ENCODE measurements at places on chromosomes 3 and 15.
A peak's percentile ranks its signal among the peaks of the same experiment; 100 is the strongest.

- no peak for DNase-seq
These were observed 1169.1 kb upstream of the EPHA6 start for GRCh38 chr3:95645291-95645690.

DNA sequence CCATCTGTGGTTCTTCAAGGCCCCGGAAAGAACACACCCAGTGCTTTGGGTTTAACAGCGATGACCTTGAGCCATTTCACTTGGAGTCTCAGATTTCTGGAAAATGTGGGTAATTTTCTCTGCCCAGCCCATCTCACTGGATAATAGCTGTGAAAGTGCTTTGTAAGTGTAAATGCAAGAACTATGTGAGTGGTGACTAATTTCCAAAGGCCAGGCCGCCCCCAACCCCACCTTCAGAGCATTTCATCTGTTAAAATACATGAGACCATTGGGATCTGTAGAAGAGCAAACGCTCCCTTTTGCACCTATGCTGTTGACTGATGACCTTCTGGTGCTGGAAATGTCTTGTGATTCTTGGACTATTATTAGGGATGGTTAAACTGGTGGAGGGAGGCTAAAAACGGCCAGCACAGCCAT, 196.8 kb upstream of the LPP start:
- no peak for DNase-seq

GRCh38 chr3:50495609-50496423, 7.6 kb downstream of the CACNA2D2 start:
- DNase-seq, result no peak

DNA sequence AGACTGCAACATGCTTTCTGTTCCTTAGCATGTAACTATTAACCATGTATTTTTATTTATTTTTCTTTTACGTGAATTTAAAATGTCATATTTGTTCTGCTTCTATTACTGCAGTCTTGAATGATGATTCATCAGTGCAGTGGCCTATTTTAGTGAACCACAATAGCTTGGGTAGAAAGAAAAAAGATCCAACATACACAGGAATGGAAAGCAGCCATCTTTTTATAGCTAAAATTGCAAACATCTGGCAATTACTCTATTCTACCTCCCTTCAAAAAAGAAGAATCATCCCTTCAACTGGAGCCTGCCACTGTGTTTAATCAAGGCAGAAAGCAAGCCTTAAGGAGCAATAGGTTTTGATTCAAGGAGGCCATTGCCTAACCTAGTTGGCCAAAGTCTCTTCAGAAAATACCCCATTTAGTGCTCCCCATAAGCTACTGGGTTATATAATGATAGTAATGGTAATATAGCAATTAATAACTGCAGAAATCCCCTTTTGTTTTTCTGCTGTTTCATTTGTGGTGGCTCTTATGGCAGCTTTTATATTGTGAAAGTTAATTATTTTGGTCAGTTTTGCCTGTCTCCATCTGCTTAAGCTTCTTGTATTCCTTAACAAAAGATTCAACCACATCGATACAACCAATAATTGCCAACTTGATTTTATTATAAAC, 267.3 kb downstream of the LPP start:
- DNase-seq, result peak; percentile 95

DNA sequence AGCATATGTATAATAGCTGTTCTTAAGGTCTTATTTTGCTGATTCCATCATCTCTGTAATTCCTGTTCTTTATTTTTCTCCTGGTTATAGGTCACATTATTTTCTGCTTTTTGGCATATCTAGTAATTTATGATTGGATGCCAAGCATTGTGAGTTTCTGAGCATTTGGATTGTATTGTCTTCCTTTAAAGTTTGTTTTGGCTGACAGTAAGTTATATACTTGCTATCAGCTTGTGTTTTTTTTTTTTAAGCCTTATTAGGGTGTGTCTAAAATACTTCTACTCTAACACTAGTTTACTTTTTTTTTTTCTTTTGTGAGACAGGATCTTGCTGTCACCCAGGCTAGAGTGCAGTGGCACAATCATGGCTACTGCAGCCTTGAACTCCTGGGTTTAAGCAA, 10.1 kb downstream of the MKRN2 start:
- no peak for DNase-seq

DNA sequence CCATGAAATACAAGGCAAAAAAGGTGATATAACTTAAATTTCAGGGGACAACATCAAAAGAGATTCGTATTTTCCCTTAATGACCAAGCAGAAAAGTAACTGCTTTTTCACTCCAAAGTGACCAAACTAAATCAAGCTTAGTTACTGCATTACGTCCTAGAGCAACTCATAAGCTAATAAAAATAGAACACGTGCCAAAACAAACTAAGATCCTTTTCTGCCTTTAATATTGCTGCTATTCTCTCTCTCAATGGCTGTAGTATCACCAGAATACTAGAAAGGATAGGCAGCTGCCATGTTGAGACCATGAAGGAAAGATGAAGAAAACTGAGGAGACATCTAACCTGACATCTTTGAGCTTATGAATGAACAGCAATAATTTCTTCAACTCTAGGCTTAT, 43.3 kb downstream of the UBXN7 start:
- no peak for DNase-seq

DNA sequence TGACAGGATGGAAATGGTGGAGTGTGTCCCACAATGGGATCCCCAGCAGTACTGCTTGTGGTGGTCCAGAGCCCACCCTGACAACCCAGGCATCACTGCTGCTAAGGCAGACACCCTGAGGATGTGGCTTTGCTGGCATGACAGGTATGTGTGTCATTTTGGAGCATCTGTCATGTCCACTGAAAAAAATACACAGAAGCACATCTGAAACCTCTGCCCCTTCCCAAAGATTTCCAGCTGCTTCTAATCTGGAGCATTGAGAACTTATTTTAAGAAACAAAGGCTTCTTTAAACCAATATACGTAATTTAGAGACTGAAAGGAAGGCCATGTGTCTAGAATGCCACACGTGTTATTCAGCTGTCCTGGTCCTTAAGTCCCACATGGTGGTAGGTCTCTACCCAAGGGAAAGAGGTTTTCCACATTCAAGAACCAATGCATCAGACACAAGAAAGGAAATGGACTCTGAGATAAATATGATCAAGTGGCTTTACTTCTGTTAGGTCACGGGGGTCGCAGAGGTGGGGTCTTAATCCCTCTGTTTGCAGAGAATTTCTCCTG, 88.3 kb downstream of the PDZRN3 start:
- DNase-seq, result peak; percentile 22

- no peak for DNase-seq
These were observed 756.4 kb upstream of the NR2F2 start for GRCh38 chr15:95574053-95574452.

- DNase-seq, result peak; percentile 11
These were observed 524.1 kb upstream of the CFAP20DC start for GRCh38 chr3:59573911-59574310.

- no peak for DNase-seq
These were observed 58.0 kb downstream of the CHAC1 start for GRCh38 chr15:41011055-41011815.

DNA sequence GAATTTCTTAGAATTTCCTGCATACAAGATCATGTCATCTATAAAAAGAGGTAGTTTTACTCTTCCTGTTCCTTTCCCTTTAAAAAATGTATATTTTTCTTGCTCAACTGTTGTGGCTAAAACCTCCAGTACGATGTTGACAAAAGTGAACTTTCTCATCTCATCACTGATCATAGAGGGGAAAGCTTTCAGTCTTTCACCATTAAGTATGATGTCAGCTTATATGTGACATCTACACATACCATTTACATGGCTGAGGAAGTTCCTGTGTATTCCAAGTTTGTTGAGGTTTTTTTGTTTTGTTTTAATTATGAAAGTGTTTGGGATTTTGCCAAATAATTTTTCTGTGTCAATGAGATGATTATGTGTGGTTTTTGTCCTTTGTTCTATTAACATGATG, 173.6 kb downstream of the PLD1 start:
- no peak for DNase-seq

DNA sequence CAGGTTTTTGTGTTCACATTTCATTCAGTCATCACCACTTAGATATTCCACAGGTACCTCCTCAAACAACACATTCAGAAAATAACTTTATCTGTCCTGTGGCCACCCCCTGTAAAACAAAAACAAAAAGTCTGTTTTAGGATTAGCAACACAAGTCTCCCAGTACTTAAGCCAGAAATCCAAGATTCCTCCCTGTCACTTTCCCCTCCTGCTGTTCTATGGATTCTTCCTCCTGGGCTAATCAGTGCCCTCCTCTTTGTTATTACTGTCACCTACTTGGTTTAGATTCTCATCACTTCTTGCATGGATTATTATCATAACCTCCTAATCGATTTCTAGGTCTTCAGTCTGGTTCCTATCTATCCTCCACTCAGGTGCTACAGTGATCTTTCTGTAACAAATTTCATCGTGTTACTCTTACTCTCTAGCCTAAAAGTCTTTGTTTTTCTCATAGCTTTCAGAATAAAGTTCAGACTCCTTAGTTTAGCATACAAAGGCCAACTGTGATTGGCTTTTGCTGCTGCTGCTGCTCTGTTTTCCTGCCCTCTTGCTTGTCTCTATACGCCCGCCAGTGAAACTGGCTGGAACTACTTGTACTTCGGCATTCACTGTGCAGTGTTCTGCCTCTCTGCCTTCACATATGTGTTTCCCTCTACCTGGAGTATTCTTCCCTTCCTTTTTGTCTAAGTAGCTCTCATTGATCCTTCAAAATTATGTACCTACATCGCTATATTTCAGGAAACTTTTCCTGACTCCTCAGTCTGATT, 32.2 kb downstream of the PPP2R3A start:
- no peak for DNase-seq

DNA sequence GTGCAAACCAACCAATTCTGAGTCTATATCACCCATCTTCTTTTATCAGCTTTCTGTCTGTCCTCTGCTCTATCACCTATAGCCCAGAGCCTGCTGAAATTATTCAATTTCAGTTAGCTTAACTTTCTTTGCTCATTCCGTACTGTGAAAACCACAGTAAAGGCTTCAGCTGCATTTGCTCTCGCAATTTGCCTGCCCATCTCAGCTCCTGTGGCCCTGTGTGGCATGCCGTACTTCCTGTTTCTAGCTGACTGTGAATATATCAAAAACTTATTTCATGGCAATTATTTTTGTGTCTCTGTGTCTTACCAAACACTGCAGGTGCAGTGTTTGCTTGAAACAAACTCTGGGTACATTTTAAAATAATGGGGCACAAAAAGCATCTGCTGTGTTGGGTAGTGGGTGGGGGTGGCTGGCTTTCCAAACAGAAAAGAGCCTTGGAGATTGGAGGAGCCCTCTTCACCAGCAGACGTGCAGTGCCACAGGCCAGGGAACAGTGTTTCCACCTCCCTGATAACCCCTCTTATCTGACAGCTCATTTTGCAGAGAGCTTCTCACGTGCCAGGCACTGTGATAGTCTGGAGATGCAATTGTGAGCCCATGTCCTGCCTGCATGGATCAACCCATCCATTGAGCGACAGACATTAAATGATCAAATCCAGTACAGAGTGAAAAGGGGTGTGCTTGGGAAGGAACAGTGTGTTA, 45.2 kb downstream of the GASK1A start:
- no peak for DNase-seq

- peak; percentile 2 for DNase-seq
These were observed 199.2 kb downstream of the BCHE start for GRCh38 chr3:165638034-165638433.

DNA sequence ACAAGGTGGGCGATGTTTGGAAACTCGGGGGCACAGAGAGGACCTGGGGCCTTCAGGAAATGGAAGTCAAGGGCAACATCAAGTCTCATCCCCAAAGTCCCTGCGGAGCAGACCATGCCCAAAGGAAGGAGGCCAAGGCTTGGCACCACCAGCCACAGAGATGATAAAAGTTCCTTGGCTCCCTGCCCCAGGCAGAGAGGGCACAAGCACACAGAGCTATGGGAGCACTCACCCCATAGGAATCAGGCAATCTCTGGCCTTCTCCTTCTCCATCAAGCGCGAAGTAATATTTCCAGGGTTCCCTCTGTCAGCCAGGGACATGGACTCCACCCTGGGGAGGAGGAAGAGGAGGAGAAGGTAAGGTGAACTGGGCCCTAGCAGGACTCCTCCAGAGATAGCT, 7.9 kb downstream of the ACAA1 start:
- DNase-seq, result no peak

DNA sequence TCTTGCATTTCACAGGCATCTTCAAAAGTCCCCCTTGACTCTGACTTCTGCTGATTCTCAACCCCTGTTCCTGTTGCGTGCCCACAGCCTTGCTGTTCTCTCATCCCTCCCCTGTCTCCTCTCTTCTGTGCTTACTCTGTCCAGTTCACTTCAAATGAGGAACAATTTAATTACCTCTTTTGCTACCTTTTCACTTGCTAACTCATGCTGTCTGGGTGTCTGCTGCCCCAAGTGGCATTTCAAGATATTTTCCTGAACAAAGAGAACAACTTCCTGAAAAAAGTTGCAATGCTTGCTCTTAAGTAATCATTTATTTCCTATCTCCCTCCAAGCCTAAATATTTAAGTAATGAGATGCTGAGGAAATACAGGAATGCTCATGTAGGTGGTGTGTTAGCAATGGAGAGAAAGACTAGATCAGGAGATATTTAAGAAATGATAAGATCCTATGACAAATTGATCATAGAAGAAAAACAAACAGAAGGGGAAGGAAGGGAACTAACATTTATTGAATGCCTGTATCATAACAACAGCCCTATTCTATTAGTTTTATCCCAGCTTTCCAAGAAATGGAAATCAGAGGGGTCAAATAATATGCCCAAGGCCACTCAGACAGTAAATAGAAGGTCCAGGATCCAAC, 42.2 kb downstream of the SV2B start:
- DNase-seq, result no peak

- DNase-seq, result no peak
These were observed 36.8 kb upstream of the FNDC3B start for GRCh38 chr3:172002512-172003078.

GRCh38 chr3:30003741-30004140, 602.7 kb upstream of the TGFBR2 start:
- no peak for DNase-seq

GRCh38 chr15:92603278-92603677, 52.3 kb downstream of the FAM174B start:
- no peak for DNase-seq

GRCh38 chr3:52153389-52154096, 680 bp downstream of the POC1A start:
- DNase-seq, result peak; percentile 23

GRCh38 chr15:86197770-86198169, 118.1 kb downstream of the AGBL1 start:
- no peak for DNase-seq

DNA sequence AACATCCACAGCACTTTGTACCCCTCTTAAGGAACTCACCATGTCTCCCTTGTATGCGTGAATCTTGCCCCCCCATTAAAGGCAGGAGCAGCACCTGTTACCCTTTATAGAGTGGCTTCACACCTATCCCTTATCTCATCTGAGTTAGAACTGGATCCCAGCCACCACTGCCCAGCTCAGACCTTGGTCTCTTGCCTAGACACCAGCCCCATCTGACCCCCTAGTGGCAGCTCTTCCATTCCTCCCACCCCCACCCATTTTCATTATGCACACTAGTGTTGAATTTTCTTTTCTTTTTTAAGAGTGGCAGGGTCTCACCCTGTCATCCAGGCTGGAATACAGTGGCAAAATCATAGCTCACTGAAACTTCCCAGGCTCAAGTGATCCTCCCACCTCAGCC, 3.2 kb upstream of the ZFYVE19 start:
- no peak for DNase-seq

Measured in fibroblast of skin of right quadriceps (primary cell).